ENCODE measurements at places on chromosomes 5 and 9.

DNA sequence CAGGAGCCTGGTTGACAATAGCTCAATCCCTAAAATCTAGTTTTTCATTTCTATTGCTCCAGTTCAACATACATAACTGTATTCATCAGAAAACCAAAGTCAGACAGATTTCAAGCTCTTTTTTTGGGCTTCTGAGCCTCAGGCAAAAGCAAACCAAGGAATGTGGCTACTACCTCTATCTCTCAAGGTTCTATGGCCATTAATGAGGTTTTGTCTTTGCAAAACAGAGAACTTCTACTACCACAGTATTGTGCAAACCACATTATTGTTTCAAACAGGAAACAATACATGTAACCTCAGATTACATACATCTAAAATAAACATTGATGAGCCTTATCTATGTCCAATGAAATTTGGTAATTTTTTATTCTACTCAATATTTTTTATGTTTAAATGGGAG is 35.5 kb upstream of the FTMT start:
- DNase-seq, result no peak

DNA sequence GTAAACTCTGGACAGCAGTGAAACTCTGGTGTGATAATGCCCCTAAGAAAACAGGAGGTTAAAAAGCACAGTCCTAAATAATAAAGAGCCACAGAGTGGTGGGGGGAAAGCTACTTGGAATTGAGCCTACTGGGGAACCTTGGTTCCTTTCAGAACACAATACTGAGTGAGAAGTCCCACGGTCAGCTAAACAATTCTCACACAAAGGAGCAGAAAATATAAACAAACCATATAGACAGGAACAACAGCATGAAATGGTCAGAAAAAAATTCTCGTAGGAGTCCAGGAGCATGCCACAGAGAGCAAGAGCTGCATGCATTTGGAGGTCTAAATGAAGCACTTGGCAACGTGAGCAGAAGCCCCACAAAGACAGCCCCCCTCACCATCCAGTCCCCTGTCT is 56.0 kb downstream of the TEK start:
- DNase-seq, result no peak

- DNase-seq, result no peak
Observed at GRCh38 chr5:138538943-138539627, 4.0 kb downstream of the ETF1 start.

GRCh38 chr9:95429096-95429495 is 87.7 kb downstream of the PTCH1 start:
- DNase-seq, result no peak

- no peak for DNase-seq
Observed at GRCh38 chr5:158079097-158079496, 220.2 kb upstream of the CLINT1 start.

DNA sequence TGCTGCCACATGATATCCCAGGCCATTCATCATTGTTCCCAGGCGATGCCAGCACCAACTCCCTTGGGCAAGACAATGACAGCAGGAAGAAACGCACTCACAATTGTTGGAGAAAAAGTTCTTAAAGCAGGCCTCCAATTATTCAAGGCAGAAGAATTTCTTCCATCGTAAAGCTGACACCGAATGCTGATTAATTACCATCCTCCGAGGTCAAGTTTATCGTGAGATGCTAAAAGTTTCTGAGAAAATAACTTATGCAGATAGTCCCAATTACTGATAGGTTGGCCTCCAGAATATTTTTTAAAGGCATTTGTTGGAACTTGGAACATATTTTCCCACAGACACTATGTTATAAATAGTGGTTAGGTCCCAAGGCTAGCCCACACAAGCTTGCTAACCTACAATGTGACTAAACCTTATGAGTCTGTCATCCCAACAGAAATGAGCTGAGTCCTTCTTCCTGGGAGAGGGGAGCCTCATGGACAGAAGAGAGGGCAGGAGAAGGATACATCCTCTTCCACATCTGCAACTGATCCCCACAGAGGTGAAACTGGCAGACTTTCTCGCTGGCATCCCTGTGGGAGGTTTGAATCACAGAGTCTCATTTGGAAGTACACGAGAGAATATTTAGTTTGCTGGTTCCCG is 202.4 kb upstream of the TBC1D2 start:
- no peak for DNase-seq

- DNase-seq, result no peak
Observed at GRCh38 chr9:127794001-127794791, 8.4 kb downstream of the CDK9 start.

DNA sequence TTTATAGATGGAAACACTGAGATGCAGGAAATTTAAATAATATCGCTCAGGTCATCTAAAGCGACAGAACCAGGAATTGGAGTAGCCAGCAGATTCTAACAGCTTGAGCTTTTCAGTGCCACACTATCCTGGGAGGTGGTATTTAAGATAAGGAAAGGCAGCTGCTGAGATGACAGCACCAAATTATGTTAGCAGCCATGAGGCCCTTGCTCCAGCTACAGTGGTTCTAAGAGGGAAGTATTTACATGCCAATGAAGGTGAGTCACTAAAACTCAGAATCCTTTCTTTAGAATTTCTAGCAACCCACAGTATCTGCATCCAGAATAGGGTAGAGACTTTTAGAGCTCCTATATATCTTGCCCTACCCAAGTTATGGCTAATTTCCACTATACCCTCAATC is 127.0 kb upstream of the VLDLR start:
- DNase-seq, result no peak

GRCh38 chr5:124279146-124279876 is 467.1 kb downstream of the ZNF608 start:
- DNase-seq, result no peak

DNA sequence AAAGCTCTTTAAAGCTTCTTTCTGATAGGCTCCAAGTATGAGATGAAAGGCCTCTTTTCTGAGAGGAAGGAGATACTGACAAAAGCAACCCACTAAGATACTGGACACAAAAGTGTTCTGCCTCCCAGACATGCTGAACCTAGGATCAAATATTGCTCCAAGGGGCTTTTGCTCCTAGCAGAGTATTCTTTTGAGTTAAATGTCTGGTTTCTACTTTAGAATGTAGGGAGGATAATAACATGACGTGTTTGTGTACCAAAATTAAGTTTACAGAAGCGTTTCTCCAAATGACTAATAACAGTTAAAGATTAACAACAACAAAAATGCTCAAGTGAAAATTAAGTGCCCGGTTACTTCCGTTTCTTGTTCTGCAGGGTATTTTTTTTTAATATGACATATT is 2293.3 kb upstream of the C9orf72 start:
- DNase-seq, result no peak

DNA sequence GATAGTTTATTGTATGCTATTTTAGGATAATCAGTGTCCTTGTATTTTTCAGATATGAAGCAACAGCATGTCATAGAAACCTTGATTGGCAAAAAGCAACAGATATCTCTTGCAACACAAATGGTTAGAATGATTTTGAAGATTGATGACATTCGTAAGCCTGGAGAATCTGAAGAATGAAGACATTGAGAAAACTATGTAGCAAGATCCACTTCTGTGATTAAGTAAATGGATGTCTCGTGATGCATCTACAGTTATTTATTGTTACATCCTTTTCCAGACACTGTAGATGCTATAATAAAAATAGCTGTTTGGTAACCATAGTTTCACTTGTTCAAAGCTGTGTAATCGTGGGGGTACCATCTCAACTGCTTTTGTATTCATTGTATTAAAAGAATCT is 14.5 kb downstream of the CCT5 start:
- no peak for DNase-seq

DNA sequence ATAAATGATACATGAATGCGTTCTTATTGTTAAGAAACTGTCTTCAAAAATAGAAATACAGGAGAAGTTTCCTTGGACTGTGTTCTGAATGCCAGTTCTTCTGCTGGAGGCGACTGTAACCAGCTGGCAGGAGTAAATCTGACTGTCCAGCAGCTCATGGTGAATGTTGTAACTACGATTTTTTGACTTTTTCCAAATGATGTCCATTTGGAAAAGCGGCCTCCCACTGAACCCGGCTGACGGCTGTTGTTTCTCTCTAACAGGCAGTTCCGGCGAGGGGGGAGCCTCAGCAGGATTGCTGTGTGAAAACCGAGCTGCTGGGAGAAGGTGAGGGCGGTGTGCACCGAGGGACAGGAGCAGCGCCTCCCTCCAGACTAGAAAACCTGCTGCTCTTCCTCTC is 91.9 kb downstream of the EHMT1 start:
- DNase-seq, result no peak

- no peak for DNase-seq
Observed at GRCh38 chr9:134739660-134739968, 98.0 kb downstream of the COL5A1 start.

DNA sequence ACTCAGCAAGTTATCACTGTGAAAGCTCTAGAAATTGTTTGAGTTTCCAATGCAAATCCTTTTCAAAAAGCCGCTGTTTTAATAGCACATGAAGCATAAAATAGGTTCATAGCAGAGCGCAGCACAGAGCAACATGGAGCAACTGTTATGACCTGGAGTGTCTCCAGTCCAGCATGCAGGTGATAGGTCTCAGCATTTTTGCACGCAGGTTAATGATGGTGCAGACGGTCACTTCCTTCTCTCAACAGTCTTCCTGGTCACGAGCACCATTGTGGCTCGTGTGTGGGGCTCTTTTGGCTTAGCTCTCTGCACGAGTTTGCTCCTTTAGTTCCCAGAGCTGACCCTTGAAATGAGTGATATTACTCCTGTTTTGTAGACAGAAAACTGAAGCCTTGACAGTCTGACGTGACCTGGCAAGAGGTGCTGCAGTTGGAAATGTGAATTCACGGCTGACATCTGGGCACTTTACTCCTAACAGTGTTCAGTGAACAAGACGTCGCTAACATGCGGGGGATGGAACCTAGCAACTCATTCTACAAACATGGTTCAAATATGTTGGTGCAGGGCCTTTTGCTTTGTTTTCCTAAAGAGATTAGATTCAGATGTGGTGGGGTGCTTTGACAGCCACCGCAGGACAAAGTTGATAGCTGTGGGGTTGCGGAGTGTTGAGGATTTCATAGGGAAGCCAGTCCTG is 10.0 kb downstream of the TENT4A start:
- no peak for DNase-seq

DNA sequence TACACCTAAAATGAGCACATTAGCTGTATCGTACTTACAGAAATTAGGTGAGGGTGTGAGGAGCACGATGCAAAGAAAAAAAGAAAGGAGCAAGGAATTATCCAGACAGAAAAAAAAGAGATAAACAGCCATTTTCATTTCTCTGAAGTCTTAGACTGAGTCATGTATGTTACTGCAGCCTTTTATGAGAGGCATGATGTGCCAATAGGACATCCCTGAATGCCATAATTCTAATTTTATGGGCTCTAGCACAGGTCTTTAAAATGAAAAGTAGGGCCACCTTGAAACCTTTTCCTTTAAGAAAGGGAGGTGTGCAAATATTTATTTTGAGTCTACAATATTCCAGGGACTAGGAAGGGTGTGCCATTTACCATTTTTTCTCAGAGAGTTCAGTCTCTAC is 74.1 kb upstream of the PTPRD start:
- DNase-seq, result no peak

DNA sequence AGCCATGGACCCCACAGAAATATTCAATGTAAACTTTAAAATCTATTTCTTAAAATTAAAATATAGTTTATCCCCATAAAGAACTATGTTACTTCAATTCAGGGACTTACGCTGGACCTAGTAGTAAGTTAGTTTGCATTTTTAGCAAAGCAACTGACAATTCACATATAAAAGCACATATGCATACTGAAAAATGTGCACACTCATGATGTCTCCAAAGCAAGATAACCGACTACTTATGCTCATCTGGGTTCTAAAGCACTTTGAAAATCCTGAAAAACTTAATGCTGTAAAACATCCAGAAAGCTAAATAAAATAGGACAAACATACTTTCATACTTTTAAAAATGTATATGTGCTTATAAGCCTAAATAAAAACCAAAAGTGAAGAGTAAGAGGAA is 264.4 kb upstream of the GAS1 start:
- no peak for DNase-seq

DNA sequence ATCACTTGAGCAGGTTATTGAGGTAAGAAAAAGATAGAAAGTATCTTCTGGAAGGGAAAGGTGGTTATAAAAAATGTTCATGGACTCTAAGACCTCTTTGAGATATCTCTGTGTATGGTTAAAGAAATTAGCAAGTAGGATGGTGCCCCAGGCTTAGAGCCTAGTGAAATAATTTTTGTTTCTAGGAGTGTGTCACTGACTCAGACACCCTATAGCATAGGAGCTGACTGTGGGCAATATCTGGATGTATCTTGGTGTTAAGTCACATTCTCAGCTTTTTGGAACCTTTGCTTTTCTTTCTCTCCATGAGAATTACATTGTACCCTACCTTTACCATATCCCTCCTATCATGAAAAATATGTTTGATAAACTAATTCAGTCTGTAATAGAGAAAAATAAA is 12.0 kb downstream of the MACIR start:
- no peak for DNase-seq

- no peak for DNase-seq
Observed at GRCh38 chr5:1753490-1753889, 46.1 kb downstream of the MRPL36 start.
